ENCODE measurements at places on chromosomes 13 and 19.
A peak's percentile ranks its signal among the peaks of the same experiment; 100 is the strongest.

DNA sequence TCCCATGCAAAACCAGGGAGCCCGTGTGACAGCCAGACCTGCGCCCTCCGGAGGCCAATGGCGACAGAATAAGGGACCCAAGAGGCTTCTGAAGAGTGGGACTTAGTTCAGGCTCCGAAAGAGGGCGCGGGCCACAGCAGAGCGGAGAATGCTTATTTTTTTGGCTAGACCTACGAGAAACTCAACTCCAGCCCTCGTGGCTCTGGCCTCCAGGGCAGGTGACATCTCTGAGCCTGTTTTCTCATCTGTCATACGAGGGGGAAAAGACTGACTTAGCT lies 23.0 kb downstream of the DPP9 start:
- DNase-seq, result no peak

- no peak for DNase-seq
These were observed 2.1 kb downstream of the DAPK3 start for GRCh38 chr19:3968556-3969434.

GRCh38 chr13:101639711-101640110 lies 187.2 kb downstream of the ITGBL1 start:
- no peak for DNase-seq

DNA sequence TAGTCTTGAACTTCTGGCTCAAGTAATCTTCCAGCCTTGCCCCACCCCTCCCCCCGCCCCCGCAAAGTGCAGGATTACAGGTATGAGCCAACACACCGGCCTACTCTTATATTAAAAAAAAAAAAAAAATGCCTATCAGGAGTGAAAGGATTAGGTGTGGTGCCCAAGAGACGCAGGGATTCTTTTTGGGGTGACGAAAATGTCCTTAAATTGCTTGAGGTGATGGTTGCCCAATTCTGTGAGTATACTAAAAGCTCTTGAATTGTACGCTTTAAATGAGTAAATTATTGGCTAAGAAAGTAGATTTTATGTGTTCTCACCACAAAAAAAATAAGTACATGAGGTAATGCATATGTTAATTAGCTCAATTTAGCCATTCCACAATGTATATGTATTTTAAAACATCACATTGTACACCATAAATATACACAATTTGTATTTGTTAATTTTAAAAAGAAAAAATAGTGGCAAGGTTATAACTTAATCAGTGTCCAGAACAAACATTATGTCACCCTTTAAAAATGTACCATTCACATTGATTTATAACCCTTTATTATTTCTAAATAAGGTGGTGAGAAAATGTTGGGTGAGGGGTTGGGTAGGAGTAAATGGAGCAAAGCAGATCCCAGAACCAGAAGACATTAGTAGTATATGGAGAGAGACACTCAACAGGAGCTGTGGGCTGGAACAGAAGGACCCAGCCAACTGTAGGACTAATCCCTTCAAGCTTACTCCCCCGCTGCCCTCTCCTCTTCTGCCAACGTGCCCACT lies 3.9 kb downstream of the IGSF23 start:
- DNase-seq, result no peak

GRCh38 chr19:50383001-50383851 lies 921 bp upstream of the POLD1 start:
- DNase-seq, result no peak

- no peak for DNase-seq
These were observed 97.2 kb upstream of the FAM216B start for GRCh38 chr13:42684226-42684625.

- DNase-seq, result no peak
These were observed 24.7 kb downstream of the ZSWIM9 start for GRCh38 chr19:48194844-48195830.

GRCh38 chr13:99868767-99869166 lies 102.8 kb downstream of the ZIC5 start:
- no peak for DNase-seq

DNA sequence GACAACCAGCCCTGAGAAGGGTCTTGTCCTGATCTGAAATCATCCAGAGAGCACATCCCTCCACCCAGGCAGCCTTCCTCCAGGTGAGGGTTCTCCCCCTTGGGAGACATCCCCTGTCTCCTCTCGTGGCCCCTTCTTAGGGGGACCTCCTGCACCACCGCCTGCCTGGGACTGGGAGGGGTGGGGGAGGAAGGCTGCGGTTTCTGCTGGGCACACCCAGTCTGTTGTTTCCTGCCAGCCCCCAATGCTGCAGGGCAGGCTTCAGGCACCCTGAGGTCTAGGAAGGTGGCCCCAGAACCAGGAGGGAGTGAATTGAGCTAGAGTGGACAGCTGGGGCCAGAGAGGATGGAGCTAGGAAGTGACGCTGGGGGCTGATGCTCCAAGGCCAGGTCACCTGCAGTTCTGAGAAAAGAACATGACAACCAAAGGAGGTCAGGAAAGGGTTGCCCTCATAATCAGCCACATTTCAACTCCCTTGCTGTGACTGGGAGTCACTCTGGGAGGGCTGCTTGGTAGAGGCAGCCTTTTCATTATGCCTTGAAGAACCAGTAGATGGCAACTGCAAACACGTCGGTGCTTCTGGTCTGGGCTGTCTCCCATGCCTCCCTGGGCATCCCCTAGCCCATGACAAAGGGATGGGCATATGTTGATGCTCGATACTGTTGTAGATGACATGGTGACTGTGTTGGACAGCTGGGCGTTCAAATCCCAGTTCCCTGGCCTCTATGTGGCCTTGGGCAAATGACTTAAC lies 1.4 kb downstream of the ARHGEF18 start:
- DNase-seq, result no peak

DNA sequence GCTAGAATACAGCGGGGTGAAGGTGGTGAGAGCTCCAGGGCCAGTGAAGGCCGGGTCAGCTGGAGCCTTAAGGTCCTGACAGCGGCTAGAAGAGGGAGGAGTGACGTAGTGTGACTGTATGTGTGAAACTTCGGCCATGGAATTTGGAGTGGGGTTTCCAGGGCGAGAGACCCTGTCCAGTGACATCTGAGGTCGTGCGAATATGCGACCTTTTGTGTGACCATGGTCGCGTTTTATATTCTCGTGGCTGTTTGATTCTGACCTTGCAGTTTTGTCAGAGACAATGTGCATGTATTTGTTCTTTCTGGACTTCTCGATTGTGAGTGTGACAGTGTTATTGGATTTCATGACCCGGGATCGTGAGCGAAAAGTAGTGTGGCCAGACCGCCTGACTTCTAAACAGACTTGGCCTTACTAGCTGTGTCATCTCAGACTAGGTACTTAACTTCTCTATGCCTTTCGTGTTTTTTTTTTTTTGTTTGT lies 405 bp upstream of the ZNF569 start:
- DNase-seq, result no peak

GRCh38 chr13:81140675-81141074 lies 799.7 kb upstream of the SPRY2 start:
- DNase-seq, result no peak

GRCh38 chr19:30106417-30107095 lies 164.5 kb downstream of the URI1 start:
- DNase-seq, result no peak

DNA sequence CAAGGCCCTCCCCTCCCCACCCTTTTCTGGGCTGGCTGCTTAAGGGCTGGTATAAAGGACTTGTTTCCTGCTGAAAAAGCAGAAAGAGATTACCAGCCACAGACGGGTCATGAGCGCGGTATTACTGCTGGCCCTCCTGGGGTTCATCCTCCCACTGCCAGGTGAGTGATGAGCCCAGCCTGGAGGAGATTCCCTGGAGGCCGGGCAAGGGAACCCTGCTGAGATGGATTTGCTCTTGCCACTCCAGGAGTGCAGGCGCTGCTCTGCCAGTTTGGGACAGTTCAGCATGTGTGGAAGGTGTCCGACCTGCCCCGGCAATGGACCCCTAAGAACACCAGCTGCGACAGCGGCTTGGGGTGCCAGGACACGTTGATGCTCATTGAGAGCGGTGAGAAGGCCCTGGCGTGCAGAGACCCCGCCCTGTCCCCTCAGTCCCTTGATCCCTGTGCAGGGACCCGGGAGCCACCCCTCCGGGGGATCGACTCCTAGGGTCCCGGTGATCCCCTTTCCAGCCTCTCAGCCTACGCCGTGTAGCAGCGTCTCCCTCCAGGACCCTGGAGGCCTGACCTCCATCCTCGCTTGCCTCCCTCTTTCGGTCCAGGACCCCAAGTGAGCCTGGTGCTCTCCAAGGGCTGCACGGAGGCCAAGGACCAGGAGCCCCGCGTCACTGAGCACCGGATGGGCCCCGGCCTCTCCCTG lies at the start of gene CD177:
TSS of gene CD177 (plus strand) at position 81 of the 699 bp plus-strand sequence. CDS start at position 110, 29 bp downstream.
- DNase-seq, result no peak

DNA sequence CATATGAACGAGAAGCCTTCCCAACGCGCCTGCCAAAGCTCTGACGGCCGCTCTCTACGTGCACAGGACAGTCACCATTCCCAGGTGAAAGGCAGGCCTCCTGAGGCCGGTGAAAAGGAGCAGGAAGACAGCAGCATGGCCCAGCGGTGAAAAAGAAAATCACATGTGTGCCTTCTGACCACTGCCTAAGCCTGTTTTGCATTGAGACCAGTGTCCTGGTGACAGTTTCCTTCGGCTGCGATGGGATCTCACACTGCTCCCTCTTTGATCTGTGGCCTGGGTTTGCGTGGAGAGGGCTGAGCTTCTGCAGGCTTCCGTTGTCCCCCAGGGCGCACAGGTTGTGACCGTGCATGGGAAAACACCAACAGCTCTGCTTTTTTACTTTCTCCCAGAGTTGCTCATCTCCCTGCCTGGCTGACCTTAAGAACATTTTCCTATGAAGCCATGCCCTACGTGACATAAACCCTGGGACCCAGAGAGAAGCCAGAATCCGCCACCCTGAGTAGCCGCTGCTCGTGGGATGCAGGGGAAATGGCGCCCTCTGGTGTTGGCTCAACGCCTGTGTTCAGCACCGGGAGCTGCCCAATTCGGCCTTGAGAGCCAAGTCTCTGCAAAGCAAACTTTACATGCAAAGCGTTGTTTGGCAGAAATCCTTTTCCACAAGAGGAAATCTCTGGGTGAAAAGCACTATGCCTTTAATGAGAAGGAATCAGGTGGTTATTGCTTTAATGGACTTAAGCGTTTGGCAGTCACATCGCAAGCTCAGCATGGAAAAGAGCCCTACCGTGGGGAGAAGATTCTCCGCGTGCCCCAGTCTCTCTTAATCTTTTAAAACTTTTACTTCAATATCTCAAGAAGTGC lies 112.2 kb upstream of the GPR12 start:
- peak; percentile 13 for DNase-seq

- no peak for DNase-seq
These were observed 4.2 kb downstream of the CYTH2 start for GRCh38 chr19:48473161-48473966.

GRCh38 chr19:2578391-2578890 lies 102.5 kb downstream of the GADD45B start:
- DNase-seq, result no peak

- DNase-seq, result no peak
These were observed 21.2 kb downstream of the SAFB start for GRCh38 chr19:5644037-5644436.

- peak; percentile 2 for DNase-seq
These were observed 81.7 kb downstream of the TNFRSF19 start for GRCh38 chr13:23651887-23652286.

DNA sequence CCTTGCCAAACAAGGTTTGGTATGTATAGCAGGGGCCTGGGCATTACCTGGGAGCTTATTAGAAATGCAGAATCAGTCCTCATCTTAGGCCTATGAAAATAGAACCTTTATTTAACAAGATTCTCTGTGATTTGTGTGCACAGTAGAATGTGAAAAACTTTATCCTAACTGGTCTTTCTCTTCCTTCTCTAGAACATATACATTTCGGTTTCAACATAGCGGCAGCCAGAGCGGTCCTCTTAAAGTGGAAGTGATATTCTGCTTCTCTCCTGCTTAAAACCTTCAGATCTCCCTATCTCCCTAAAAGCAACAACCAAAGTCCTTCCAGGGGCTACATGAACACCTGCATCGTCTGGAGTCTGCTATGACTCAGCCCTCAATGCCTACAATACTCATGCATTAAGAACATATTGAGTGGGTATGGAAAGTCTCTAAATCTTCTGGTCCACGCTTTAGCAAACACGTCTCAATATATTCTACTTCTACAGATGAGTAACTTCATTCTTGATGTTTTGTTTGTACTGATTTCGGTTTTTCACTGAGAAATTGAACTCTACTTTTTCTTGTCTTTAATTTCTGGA lies 84.5 kb downstream of the SPRY2 start:
- DNase-seq, result no peak

- no peak for DNase-seq
These were observed 287.5 kb downstream of the ATP8A2 start for GRCh38 chr13:25659091-25659795.

- DNase-seq, result no peak
These were observed 32.8 kb downstream of the KLF12 start for GRCh38 chr13:74101436-74101835.

- no peak for DNase-seq
These were observed 31.8 kb upstream of the USE1 start for GRCh38 chr19:17183271-17183761.

- DNase-seq, result no peak
These were observed 432.4 kb downstream of the SLITRK1 start for GRCh38 chr13:83449668-83450395.

- no peak for DNase-seq
These were observed 110.8 kb downstream of the PTPRS start for GRCh38 chr19:5229778-5230335.

DNA sequence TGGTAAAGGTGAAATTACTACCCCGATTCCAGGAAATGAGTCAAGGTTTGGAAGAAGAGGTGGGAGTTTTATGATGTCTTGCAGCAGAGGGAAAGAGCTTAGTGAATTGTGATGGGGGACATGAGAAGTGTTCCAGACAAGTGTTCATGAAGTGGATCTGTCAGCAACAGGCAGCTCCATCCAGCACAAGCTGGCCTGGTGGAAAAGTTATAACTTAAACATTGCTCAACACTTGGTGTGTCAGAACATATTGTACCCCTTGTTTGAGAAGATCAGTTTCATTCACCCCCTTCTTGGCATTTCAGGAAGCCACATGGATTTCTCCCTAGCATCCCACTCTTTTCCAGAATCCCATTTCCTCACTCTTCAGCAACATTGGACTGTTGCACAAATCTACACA lies 222.0 kb downstream of the B3GLCT start:
- no peak for DNase-seq

DNA sequence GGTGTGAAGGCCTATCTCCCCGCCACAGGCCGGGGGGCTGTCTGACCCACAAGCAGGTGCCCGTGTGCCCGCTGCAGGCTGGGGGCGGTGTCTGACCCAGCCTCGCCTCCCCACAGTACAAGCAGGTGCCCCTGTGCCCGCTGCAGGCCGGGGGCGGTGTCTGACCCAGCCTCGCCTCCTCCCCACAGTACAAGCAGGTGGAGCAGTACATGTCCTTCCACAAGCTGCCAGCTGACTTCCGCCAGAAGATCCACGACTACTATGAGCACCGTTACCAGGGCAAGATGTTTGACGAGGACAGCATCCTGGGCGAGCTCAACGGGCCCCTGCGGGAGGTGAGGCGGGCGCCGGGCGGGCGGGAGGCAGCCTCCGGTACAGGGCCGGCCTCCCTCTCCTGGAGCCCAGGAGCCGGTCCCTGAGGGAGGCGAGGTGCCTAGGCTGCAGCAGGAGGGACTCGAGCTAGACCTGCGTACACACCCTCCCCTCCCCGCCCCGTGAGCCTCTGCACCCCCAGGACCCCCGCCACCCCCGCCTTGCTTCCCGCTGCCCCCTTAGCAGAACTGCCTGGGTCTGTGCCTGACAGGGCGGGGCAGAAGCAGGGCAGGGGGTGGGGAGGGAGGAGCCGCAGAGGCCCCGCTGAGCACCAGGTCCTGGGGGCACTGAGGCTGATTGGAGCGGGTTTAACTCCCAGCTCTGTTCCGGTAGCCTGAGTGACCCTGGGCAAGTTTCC lies 20.6 kb downstream of the HCN2 start:
- no peak for DNase-seq

GRCh38 chr13:47865883-47866282 lies 135.2 kb downstream of the SUCLA2 start:
- no peak for DNase-seq

Data from stimulated activated CD8-positive, alpha-beta memory T cell treated with anti-CD3 and anti-CD28 coated beads, Interleukin-15, amount 100 ng/mL, for 48 hours (primary cell).